ENCODE measurements at places on chromosomes 1 and 21.

- DNase-seq = no peak
Observed at GRCh38 chr1:190170321-190170720, 307.3 kb downstream of the BRINP3 start.

GRCh38 chr1:244896550-244896949 lies 32.2 kb upstream of the HNRNPU start:
- DNase-seq = no peak

DNA sequence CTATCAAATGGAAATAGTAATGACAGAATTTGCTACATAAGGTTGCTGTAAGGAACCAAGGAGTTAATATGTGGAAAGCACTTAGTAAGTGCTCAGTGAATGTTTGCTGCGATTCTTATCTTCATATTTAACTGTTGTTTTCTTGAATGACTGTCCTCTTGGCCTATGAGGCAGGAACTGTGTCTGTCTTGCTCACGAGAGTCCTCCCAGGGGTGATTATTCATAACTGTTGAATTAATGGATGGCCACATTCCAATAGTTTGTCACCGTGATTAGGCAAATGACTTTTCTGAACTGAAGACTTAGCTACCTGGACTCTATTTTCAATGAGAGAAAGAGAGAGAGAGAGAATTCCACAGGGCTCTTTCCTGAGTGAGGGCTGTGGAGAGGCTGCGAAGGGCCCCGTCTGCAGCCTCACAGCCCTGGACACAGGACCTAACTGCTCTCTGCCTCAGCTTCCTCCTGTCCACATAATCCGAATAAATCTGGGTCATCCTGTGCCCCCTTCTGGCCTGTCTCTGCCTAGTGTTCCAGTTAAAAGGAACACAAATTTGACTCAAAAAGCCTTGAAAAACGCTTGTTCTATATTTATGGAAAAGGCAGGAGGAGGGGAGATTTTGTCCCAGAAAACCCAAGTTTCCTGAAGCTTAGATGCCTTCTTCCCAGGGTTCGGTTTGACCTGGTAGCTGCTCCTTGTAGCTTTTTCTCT lies 8.5 kb downstream of the EDN2 start:
- DNase-seq = no peak

GRCh38 chr1:218409946-218410510 lies 64.9 kb downstream of the TGFB2 start:
- no peak for DNase-seq

Measured in hippocampal formation (tissue), 2 donors.